ENCODE measurements at places on chromosomes 2 and 18. TPM values are rescaled to one million over a fixed set of nuclear protein-coding genes. Genes with fewer than 3 reads are reported as not detected.

GRCh38 chr2:53436882-53437281, 330.7 kb upstream of the CHAC2 start:
- DNase-seq, result no peak

GRCh38 chr2:100882645-100883613, 63.0 kb downstream of the NPAS2 start:
- DNase-seq, result no peak

The SCTR gene
- 33.8 TPM for polyA plus RNA-seq

DNA sequence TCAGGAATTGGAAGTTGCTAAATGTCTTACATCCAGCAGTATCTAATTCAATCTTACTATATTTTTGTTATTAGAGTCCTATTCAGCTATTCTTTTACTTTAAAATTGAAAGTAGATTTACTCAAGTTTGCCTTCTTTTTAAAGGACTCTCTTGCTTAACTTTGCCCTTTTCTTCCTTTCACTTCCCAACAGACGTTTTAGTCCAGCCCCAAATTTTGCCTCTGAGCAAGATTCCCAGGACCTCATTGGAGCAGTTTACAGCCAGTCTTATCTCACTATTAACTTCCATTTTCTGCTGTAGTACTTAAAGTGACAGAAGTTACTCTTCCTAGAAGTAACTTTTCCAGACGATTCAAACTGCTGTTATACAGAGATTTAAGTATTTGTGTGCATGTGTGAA, 1.7 kb upstream of the PRKD3 start:
- DNase-seq, result peak; percentile 88

GRCh38 chr2:23020659-23021058, 364.3 kb upstream of the KLHL29 start:
- DNase-seq, result no peak

The UGT1A3 gene
- not detected for polyA plus RNA-seq

DNA sequence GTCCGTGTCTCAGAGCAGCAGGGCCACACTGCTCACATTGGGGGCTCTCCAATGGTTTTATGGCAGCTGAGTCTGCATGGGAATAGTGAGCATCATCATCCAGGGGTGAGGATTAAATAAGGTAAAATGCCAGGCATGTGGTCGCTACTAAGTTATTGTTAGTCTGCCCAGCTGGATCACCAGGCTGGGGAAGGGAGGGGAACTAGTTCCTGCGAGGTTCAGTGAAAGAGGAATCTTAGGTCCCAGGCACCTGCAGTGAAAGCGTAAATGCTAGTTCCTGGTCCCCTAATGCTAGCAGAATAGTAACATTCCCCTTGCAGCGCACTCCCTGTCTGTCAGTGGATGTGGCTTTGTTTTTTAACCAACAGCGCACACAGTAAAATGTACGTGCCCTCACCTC, 60.1 kb downstream of the ARHGEF4 start:
- DNase-seq, result no peak

DNA sequence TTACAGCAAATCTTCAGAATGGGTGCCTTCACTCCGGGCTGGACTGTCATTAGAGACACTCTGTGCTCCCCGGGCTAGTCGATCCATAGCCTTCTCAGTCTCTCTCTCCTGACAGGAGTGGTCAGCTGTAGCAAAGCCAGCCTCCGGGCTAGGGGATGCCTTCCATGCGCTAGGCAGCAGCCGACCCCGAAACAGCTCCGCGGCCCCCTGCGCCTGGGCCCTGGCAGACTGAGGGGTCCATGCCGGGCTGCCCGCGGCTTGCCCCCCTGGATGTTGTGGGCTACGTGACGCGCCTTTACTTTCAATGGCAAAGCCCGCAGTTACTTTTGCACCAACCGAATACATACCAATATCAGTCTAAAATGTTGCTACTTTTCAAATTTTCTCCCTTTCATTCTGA, 1447.2 kb downstream of the LRP1B start:
- DNase-seq, result no peak

- DNase-seq, result no peak
Measured at GRCh38 chr2:165953306-165953654, 296 bp downstream of the TTC21B start.

DNA sequence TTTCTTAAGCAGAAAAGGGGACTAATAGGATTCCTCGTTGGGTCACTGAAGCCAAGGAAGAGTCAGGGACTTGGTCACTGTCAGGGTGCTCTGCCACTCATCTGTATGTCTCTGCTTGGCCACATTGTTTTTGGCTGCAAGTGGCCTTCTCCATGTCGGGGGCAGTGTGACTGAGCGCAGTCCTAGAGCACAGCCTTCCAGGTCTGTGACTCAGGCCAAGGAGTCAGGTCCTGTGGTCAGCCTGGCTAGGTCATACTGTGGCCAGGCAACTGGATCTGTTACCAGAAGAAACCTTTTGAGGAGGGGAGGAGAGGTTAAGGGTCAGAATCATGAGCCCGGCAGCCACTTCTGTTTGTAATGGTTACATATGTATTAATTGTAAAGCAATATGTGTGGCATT, 61.3 kb downstream of the GALNT1 start:
- no peak for DNase-seq

DNA sequence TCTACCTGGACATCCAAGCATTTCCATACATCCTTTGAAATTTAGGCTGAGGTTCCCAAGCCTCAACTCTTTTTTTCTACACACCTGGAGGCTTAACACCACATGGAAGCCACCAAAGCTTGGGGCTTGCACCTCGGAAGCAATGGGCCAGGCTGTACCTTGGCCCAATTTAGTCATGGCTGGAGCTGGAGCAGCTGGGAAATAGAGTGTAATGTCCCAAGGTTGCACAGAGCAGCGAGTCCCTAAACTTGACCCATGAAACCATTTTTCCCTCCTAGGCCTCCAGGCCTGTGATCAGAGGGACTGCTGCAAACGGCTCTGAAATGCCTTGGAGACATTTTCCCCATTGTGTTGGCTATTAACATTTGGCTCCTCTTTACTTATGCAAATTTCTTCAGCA, 1574.3 kb upstream of the ZEB2 start:
- no peak for DNase-seq

The DSG3 gene
- polyA plus RNA-seq, result not detected

DNA sequence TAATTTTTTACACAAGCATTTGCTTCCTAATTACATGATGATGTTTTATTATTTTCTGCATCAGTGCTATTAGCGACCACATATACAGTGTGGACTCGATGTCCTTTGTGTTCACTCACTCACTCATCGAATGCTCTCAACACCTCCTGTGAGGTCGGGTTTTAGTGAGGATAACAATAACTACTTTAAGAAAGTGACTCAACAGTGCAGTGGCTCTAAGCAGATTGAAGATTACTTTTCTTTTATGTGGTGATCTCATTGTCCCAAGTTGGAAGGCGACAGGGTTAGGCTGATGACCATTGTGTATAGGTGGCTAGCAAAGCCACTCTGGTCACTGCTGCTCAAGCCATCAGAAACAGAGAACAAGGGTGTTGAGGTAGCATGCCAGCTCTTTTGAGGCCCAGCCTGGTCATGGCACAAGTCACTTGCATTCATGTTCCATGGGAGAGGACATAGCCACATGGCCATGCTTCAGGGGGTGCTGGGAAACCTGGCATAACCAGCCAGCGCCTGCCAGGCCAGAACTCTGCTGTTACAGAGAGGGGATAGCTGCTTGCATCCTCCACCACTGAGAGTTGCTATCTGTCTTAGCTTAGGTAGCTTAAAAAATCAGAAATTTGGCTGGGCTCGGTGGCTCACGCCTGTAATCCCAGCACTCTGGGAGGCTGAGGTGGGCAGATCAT, 60.4 kb downstream of the PDCL3 start:
- DNase-seq, result no peak

- no peak for DNase-seq
Measured at GRCh38 chr2:159140070-159140769, 146.3 kb downstream of the WDSUB1 start.

GRCh38 chr2:153354377-153354776, 124.2 kb downstream of the RPRM start:
- no peak for DNase-seq

The PTPRN gene
- 0.11 TPM for polyA plus RNA-seq

DNA sequence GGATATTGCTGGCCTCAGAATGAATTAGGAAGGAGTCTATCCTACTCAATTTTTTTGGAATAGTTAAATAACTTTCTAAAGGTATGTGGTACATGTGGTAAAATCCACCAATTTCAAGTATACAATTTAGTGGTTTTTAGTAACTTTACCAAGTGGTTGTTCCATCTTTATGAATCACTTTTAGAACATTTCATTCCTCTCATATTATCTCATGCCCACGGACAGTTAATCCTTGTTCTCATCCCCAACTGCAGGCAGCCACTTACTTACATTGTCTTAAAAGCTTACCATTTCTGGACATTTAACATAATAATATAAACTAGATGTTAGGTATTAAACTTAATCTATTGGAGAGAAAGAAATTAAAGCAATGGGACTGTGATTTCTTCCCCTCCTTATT, 146.3 kb upstream of the ZC3H15 start:
- no peak for DNase-seq
